GM03348 (cell line): ENCODE measurements at places on chromosomes 2 and 18.
A peak's percentile ranks its signal among the peaks of the same experiment; 100 is the strongest.

DNA sequence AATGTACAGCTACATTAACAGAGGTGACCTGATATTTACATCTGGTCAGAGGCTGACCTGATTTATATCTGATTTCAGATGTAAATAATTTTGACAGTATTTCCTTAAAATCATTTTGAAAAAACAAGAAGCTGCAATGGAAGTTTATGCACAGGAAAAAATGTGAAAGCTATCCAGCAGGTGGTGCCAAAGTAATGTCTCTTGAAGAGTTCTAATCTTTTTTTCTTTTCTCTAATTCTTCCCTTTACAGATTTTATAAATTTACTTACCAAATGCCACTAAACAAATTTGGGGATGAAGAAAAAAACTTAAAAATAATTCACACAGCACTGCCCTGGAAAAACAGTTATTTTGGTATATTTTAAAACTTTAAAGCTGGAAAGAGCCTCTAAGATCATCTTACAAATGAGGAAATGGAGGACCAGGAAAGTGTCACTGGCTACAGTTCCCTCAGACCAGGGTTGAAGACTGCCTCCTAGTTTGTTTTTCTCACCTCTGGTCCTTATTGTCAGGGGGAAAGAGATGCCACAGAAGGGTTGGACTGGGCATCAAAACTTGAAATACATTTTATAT, 16.4 kb upstream of the FBLN7 start:
- peak; percentile 49 for DNase-seq

DNA sequence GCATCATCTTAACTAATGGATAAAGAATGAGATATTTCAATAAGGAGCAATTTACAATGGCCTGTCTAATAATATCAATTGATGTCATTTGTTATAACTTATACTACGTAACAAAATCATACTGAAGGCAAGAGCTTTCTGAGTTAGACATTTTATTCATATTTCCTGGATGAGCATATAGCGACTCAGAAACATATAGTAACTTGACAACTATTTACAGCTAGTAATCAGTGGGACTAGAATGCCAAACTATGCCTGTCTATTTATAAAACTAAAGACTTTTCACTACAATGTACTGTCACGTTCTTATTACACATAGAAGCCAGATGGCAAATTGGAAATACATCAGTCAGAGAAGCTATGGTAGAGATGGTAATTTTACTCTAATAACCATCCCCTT, 766.2 kb upstream of the TMEFF2 start:
- DNase-seq = no peak

DNA sequence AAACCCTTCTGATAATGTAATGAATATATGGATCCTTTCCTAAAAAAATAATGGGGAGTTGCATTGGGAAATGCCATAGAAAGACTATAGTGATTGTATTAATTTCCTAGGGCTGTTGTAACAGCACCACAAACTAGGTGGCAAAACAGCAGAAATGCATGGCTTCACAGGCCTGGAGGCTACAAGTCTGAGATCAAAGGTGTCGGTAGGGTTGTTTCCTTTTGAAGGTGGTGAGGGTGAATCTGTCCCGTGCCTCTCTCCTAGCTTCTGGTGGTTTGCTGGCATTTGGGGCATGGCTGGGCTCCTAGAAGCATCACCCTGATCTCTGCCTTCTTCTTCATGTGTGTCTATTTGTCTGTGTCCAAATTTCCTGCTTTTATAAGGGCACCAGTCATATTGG, 149.7 kb downstream of the INHBB start:
- DNase-seq = no peak

- DNase-seq = no peak
These were observed 23.4 kb downstream of the MBD5 start for GRCh38 chr2:148044322-148044721.

- DNase-seq = no peak
These were observed 166.2 kb downstream of the TGIF1 start for GRCh38 chr18:3616142-3616541.

DNA sequence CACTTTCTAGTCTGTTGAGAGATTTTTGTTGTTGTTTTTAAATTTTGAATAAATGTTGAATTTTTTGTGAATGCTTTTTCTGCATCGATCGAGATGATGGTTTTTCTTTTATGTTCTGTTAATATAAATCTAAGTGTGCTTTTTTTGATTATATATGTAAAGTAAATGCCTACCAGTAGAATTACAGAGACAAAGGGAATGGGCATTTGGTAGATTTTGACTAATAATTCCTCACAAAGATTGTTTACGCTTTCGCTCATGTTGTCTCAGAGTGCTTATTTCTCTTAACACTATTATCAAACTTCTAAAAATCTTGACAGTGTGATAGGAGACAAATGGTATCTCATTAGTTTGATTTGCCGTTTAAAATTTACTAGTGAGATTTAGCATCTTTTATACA, 3.7 kb downstream of the MYO3B start:
- no peak for DNase-seq

GRCh38 chr2:173109253-173110188, 33.9 kb downstream of the MAP3K20 start:
- peak; percentile 64 for DNase-seq

- peak; percentile 94 for DNase-seq
These were observed at the start of gene ITSN2 for GRCh38 chr2:24360050-24360962. Gene ITSN2 (minus strand): TSS chr2:24360536. CDS start chr2:24328082, 32,454 bp downstream.

- DNase-seq = no peak
These were observed 678.4 kb upstream of the ZNF804A start for GRCh38 chr2:183919926-183920325.

- no peak for DNase-seq
These were observed 1188.5 kb upstream of the NRXN1 start for GRCh38 chr2:52220393-52220792.
